ENCODE measurements at places on chromosomes 16 and 17.
A peak's percentile ranks its signal among the peaks of the same experiment; 100 is the strongest.

GRCh38 chr17:50289278-50289677, 15.0 kb downstream of the TMEM92 start:
- peak; percentile 81 for DNase-seq

- DNase-seq, result no peak
These were observed 3.6 kb downstream of the ZNF48 start for GRCh38 chr16:30398661-30399434.

GRCh38 chr16:370443-370842, at the start of gene MRPL28:
MRPL28 (minus strand) TSS chr16:370538; CDS start chr16:370218, 320 bp downstream.
- peak; percentile 92 for DNase-seq

GRCh38 chr16:912684-913613, 57.8 kb downstream of the LMF1 start:
- DNase-seq, result no peak

- peak; percentile 11 for DNase-seq
These were observed 539 bp downstream of the LRRC45 start for GRCh38 chr17:82023447-82024241.

DNA sequence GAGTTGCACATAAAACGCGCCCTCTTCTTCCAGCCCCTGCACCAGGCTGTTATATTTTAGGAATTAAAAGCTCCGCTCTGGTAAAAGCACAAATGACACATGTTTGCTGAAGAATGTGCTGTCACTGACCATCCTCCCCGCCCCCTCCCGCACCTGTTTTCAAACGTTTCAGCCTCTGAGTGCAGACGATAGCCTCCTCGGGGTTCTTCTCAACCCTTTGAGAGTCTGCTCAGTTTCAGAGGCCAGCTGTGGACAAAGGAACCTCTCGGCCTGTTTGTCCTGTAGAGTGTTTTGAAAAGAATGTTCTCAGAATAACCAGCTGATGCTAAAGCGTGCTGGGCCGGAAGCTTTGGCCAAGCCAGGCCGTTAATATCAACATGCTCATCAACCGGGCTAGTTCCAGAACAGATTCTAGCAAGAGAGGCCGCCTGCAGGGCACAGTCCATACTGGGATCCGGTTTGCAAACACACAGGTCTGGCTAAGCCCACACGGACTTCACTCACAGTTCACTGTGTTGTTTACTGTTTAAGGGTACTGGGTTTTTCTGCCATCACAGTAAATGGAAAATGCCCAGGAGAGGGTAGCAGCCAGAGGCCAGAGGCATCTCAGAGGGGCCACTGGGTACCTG, 6.4 kb upstream of the CACNG4 start:
- no peak for DNase-seq

DNA sequence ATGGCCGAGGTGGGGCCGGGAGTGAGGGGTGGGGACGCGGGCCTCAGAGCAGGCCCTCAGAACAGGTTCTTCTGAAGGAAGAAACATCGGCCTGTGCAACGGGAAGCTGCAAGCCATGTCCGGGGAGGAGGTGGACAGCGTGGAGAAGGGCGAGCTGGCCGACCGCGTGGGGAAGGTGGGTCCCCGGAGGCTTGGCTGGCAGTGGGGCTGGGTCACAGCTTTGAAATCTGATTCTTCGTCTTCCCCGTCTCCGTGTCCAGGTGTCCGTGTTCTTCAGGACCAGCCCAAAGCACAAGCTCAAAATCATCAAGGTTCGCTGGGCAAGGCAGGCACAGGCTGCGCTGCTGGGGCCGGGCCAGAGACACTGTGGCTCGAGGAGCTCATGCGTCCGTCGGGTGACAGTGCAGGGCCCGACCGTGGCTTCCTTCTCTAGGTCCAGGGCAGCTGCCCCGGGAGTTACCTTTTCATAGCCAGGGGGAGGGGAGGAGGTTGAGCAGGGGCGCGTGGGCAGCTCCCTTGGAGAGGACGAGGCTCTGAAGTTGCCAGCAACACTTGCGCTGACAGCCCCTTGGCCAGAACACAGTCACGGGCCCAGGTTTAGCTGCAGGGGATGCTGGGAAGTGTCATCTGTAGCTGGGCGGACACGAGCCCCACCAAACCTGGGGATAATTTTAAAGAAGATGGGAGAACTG, 51.3 kb downstream of the MEAK7 start:
- DNase-seq, result no peak

DNA sequence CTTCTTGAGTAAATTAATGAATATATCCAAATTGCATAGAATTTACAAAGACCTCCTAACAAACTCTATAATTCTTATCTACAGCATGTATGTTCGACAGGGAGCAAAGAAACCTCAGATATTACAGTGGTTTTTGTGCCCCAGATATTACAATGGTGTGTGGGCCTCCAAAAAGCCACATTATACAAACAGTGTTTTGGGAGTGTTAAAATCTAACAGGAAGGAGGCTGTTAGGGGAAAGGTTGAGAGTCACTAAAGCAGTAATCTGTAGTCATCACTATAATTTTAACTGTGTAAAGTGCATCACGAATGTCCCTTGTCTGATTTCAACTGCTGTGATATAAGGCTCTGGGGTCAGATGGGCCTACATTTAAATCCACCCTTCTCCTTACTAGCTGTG, 400.2 kb upstream of the C16orf82 start:
- DNase-seq, result no peak

GRCh38 chr16:28009586-28010373, 53.7 kb downstream of the GSG1L start:
- no peak for DNase-seq

GRCh38 chr17:72005332-72006163, 115.3 kb upstream of the SOX9 start:
- no peak for DNase-seq

DNA sequence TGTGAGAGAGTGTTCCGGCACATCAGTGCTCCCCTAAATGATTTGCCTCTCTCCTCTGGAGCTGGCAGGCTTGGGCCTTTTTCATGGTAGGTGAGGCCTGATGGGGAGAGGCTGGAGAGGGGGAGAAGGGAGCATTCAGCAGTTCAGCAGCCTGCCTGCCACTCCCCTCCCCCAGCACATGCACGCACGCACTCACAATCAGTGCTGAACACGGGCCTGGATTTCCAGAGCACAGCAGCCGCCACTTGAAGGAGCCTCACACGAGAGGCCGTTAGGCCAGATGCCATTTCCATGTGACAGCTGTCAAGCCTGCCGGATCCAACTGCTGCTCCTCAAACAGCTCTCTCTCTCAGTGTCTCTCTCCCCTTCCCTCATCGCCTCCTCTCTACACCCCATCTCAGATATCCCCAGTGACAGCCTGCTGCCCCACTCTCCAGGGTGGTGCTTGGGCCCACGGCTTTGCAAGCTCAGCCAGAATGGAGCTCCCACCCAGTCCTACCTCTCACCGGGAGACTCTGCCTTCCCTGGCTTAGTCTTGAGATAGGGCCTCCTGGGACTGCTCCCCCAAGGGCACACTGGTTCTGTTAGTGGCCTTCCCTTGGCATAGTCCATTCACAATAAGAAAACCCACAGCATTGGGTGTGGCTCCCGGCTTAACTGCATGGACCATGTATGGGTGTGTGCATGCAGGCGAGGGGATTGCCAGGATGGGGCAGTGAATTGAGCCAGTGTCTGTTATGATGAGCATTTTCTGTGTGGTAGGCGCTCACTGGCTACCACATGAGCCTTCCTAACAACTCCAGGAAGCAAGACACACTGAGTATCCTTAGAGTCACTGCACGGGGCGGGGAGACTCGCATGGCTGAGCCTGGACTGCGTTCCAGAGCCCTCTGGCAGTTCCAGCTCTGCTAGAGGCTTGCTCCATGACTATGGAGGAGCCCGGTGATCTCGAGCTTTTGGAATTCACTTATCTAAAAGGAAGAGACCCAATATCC, 226.2 kb downstream of the CCDC182 start:
- DNase-seq, result no peak

Measured in HCEC 1CT (cell line).